ENCODE measurements at places on chromosomes 6 and 20. TPM values are rescaled to one million over a fixed set of nuclear protein-coding genes. Genes with fewer than 3 reads are reported as not detected.

SGK2 gene
- 0.26 TPM for total RNA-seq

DNA sequence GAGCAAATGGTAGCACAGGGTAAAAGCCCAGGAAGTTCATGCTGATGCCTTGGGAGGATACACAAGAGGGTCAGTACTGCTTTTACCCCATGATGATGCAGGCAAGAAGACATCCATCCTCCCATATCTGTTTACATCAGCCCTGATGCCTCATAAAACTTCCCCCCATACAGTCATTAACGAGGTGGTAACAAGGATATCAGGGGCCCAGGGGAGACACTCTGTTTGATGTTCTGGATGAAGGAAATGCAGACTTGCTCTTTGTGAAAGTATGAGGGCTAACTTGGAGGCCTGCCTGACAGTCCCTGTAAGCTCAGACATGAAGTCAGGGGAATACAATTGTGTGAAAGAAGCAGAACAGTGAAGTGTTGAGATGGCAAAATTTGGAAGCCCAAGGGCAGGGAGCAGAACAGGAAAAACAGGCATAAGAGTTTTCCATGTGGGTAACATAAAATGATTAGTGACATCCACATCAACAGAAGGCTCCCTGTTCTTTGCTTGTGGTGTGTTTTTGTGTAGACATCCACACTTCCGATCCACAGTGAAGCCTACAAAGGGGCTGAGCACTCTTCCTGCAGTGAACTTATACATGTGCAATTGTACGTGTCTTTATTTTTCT, 813.4 kb downstream of the MAFB start:
- DNase-seq: no peak

SLC52A3 gene
- total RNA-seq: not detected

TDRD6 gene
- 0.33 TPM for total RNA-seq

ERVFRD-1 gene
- not detected for total RNA-seq

PRDM13 gene
- total RNA-seq: not detected

DNA sequence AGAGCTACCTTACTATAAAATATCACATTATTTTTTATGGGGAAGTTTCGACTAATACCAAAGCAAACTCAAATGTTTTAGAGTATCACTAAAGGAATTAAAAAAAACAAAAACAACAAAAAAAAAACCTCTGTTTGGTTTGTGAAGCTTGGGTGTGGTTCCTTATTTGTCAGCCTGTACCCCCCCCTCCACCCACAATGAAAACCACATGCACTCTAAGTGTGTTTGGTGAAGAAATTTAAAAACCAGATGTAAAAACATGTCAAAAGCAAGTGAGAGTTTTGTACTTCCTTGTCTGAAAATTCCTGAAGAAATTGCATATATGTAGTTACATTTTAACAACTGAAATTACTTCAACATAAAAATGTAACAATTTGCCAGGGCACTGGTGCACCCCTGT, 3.1 kb downstream of the STK38 start:
- peak; percentile 53 for DNase-seq
